AG20443 (cell line): ENCODE measurements at places on chromosomes 5 and 9.
A peak's percentile ranks its signal among the peaks of the same experiment; 100 is the strongest.

DNA sequence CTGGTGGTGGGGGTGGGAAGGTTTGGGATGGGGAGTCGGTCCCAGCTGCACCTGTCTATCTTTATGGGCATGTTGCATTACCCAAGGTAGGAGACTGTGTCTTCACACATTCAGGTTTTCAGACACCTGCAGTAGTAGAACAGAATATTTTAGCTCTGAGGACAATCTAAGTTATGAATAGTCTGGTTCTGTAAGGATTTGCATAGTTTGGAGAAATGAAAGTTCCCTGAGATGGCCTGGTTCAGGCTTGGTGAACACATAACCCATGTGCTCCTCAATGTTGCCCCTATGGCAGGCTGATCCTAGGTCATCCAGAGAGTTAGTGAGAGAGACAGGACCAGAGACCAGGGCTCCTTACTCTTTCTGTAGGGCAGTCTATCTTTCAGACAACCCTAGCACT, 20.7 kb downstream of the TNFSF8 start:
- DNase-seq = no peak

DNA sequence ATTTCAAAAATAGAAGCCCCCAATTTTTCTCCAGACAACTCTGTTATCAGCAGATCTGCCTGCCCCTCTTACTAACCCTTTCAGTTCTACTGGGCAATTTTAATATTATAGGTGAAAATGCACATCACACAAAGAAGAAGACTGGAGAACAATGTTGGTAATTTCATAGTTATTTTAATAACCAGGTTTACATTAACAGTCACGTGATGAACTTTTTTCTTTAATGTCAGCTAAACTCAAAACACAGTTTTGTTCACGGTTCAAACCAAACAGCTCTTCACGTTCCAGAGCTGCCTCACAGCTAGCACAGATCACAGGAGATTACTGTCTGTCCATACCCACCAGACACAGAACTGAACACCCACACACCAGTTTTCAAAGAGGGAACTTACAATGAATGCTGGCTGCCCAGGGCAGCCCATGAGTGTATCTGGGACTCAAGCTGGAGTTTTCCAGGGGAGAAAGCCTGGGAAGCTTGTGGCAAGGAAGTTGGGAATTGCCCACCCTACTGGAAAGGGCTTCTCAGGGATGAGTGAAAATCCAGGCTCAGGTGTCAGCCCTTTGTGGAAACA, 119.1 kb downstream of the DPYSL3 start:
- no peak for DNase-seq

GRCh38 chr9:109974918-109975276, 194.9 kb downstream of the PALM2AKAP2 start:
- no peak for DNase-seq

DNA sequence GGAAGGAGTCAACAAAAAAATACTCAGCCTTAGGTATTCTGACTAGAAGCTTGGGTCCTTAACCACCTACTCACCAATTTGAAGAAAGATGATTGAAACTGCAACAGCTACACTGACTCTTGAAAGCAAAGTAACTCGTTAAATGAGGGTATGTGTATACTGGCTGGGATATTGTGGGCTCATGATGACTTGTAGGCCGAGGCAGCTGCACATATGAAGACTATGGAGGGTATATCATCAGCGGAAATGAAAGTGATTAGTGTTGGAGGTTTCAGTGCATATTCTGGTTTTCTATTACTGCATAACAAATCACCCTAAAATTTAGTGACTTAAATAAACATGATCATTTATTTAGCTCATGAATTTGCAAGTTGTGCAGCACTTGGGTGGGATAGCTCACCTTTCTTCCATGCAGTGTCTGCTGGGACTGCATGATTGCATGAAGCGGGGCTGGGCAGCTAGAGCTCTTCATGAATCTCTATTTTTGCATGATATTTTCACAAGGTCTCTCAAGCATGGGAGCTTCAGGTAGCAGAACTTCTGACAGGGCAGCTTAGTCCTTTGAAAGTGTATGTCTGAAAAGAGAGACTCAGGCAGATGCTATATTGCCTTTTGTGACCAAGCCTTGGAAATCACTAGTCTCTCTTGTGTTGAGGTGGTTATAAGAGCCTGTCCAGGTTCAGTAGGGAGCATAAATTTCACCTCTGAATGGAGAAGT, 96.1 kb upstream of the CDKN2B start:
- no peak for DNase-seq

DNA sequence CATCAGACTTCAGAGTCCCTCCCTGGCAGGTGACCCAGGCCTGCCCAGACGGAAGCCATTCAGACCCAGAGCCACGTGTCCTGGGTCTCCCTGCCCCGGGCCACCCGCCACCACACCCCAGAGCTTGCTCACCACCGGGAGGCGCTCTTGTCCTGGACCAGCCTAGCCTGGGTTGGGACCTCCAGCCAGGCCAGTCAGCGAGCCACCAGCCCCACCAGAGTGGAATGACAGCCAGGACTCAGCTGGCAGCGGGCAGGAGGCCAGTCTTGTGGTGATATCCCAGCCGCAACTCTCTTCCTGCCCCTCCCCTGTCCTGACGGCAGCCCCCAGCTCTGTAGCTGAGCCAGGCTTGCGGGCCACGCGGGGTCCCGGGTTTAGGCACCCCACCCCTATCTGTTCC, 1.7 kb upstream of the PTGDS start:
- DNase-seq = peak; percentile 64

DNA sequence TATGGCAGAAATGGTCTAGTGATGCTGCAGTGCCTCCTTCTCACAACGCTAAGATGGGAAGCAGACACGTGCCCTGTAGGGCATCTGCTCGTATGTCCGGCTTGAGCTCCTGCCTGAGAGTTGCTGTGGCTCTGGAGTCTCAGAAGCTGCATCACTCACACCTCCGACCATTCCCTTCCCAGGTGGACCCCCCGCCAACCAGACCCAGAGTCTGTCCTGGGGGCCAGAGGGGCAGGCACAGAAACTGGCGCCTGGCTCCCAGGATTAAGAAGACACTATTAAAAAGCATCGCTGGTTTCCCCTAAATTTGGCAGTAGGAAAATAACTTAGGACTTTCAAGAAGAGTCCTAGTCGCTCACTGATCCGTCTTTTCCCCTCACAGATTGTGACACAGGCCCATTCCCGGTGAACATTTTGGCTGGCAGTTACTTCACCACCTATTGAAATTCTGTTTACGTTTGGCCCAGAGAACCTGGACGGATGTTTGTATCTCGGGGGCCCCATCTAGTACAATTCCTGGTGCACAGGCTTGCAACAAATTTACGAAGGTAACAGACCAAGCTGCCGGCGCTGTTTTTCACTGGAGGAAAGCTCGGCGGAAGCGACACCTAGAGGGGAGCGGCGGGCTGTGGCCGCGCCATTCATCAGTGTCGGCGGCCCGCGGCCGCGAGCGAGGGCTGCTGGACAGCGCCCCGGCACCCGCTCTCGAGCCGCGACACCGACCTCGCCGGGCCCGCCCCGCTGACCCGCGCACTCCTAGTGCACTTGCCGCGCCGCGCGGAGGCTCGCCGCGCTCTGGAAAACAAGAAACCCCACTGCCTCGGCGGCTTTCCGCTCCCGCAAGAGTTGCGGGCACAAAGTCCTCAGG, 1.6 kb downstream of the FSTL4 start:
- peak; percentile 86 for DNase-seq
